ENCODE measurements at places on chromosomes 7 and 10. TPM values are rescaled to one million over a fixed set of nuclear protein-coding genes. Genes with fewer than 3 reads are reported as not detected.

Gene RPEL1
- total RNA-seq: not detected

Gene KCND2
- 0.61 TPM for total RNA-seq

Gene C10orf143
- total RNA-seq: 3.4 TPM

Gene NDUFA5
- total RNA-seq: 67.1 TPM

Gene C10orf62
- total RNA-seq: not detected

Gene PLEKHA8
- total RNA-seq: 11.3 TPM

Gene NCF1
- 32.8 TPM for total RNA-seq

Gene XRCC2
- total RNA-seq: 0.46 TPM

Gene GARIN1A
- 2.1 TPM for total RNA-seq

Gene AKR1C4
- not detected for total RNA-seq

Gene PLAC9
- 24.1 TPM for total RNA-seq

Gene ATXN7L1
- 12.9 TPM for total RNA-seq

Gene HOXA7
- 2.9 TPM for total RNA-seq

Gene GRID2IP
- total RNA-seq: 0.46 TPM

Gene NMT2
- total RNA-seq: 12.4 TPM

Gene PTN
- total RNA-seq: 5.4 TPM

Gene SMKR1
- total RNA-seq: not detected

Gene DGKB
- not detected for total RNA-seq

Gene FEZF1
- total RNA-seq: not detected

Gene RNLS
- total RNA-seq: 3.7 TPM

Gene FBXW4
- total RNA-seq: 94.3 TPM

Gene FZD8
- 20.4 TPM for total RNA-seq

Gene NUTM2B
- total RNA-seq: 0.96 TPM

Gene HTR5A
- total RNA-seq: not detected

Gene NIPSNAP2
- total RNA-seq: 47.7 TPM

Gene SPAG6
- total RNA-seq: not detected

Gene CYP2C19
- not detected for total RNA-seq

Gene BAIAP2L1
- 22.9 TPM for total RNA-seq

Gene TYW1B
- 6.7 TPM for total RNA-seq

Gene ADO
- total RNA-seq: 16.5 TPM

Gene LRRC4
- 6.4 TPM for total RNA-seq

Gene GDF2
- total RNA-seq: not detected

Gene RAB19
- 2.9 TPM for total RNA-seq

Gene SLC39A12
- total RNA-seq: 0.29 TPM

Gene KEL
- total RNA-seq: 0.87 TPM

Gene TAS2R39
- not detected for total RNA-seq

Gene SEMA3E
- total RNA-seq: 11.9 TPM

Gene ZNF394
- total RNA-seq: 34.5 TPM

Gene PNLIPRP1
- not detected for total RNA-seq

All from upper lobe of right lung (tissue), 1 donor.